ENCODE measurements at places on chromosomes 3 and 15.

DNA sequence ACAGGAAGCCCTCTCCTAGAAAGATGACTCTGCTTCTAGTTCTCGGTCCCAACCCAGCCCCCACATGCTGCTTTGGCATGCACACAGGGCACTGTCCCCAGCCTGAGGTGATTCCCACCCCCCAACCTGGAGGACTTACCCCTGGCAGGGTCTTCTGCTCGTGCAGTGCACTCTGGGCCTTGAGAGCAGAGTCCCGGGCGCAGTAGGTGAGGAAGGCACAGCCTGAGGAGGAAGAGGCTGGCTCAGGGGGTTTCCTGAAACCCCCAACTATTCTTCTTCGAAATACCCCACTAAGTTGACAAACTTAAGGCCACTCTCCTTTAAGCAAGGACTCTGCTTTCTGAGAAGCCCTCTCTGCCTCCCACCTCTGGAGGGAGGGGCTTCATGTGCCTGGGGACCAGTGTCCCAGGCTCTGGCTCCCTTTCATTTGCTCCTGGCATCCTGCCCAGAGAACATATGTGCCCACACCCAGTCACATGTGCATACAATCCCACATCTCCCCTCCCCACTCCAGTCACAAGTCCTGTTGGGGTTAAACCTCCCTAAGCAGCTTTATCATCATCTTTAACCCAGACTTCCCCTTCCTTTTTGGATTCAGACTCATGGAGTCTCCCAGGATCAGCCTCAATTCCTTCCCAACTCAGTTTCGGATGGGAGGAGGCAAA is 4.1 kb downstream of the CELF6 start:
- no peak for DNase-seq

DNA sequence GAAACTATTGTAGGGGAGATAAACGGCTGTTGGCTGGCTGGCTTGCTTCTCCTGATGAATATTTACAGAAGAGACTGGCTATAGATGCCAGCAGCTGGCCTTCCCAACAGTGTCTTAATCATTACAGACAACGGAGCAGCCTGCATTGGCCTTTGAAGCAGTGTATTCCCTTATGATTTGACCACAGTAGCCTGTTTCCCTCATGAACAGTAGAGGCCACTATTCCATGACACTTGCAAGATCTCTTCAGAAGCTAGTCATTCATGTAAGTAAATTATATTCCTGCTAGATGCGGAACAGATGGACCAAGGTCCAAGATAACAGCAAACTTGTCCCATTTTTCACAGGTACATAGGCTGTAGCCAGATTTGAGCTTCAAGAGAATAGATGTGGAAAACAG is 47.3 kb downstream of the TMCO5A start:
- DNase-seq, result no peak

GRCh38 chr3:59321881-59322540 is 272.2 kb upstream of the CFAP20DC start:
- no peak for DNase-seq

DNA sequence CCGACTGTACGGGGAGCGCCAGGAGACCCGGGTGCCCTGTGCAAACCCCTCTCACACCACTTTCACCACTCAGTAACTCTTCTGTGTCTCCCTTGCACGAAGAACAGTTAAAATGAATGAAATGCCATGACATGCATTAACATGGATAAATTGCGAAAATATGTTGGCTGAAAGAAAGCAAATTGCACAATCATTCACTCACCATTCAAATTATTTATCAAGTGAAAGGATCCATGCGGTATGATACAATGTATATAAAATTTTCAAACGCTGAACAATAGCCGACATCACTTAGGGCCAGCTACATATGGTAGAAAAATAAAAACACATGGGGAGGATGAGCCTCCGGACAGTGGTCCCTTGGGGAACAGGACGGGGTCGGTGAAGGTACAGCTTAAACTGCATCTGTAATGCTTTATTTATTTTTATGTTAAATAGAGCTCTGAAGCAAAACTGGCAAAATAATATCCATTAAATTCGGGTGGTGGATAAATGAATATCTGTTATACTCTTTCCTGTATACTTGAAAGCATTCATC is 45.9 kb downstream of the SLC12A8 start:
- DNase-seq, result no peak

DNA sequence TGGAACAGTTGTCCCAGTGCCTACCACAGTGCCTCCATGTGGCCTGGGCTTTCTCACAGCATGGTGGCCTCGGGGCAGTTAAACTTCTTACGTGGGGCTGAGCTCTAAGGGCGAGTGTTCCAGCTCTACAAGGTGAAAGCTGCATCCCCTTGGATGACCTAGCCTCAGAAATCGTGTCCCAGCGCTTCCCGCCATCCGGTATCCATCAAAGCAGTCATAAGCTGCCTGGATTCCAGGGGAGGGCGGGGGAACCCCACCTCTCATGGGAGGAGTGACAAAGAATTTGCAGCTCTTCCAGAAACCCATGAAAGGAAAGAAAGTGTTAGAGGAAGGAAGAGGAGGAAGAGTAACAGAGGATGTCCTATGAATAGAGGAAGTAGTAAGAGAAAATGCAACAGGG is 45.8 kb upstream of the CCDC174 start:
- no peak for DNase-seq

DNA sequence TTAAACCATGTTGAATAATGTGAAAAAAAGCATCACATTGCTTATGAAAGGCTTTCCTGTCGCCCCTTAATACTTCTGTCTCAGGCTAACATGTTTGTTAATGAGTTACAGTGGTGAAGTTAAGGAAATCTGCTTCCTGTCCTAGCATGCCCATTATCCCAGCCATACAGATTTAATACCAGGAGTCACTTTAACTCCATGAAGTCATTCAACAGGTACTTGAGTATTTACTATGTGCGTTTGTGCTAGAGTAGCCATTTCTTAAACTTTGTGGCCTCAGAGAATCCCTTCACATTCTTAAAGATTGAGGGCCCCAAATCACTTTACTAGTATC is 10.1 kb upstream of the SETD5 start:
- DNase-seq, result no peak

DNA sequence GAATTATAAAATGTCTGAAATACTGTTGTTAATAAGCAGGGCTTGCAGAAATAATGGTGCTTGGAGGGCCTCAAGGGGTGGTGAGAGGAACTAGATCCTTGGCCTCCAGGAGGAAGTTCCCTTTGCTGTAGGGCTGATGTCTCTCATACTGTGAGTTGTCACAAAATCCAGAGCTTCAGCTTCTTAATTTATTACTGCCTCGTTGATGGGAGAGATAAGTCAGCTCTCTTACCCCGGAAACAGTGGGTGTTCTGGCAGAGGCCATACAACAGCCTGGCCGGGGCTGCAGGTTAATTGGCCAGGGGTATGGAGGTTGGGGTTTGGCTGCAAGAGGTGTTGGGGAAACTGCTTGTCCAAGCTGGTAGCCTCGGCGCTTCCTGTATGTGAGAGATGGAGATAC is 15.5 kb downstream of the MAPKAPK3 start:
- no peak for DNase-seq

DNA sequence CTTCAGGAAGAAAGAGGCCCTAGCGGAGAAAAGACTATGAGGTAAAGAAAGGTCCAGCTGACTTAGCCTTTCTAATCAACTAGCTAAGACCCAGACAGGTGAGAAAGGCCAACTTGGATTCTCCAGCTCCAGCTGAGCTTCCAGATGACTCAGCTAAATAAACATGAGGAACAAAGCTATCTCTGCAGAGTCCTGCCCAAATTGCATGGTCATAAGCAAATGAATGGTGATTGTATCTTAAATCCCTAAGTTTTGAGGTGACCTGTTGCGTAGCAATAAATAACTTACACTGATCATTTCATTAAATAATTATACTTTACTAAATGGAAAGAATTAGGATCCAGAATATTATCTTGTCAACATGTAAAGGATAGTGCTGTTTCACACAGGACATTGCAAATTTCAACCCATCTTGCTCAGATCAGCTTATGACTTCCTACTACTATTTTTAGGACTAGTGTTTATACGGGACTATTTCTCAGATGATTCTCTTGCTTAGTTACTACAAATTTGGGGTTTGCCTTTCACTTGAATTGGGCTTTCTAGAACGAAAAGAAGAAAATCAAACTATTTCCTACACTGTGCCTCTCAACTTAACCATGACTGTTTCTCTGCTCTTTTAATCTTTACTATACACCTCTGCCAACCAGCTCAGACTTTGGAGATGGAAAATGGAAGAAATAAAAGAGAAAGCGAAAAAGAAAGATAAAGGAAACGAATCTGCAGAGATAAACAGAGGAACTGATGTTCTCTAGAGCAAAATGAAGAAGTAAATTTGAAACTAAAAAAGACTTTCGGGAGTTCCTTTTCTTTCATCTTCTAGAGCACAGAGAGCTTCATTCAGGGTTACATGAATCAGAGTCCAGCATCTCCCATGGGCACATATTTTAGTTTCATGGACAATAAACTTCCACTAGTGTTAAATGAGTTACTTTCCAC is 6.6 kb upstream of the ADGRG7 start:
- no peak for DNase-seq

GRCh38 chr15:72199721-72200212 is 2.2 kb upstream of the GRAMD2A start:
- peak; percentile 76 for DNase-seq

GRCh38 chr3:131723343-131723742 is 220.6 kb upstream of the MRPL3 start:
- DNase-seq, result no peak
